Activated CD4-positive, alpha-beta T cell treated with anti-CD3 and anti-CD28 coated beads, Interleukin-2, amount 10 ng/mL, durations not matched to agents 7 days and 5 days (primary cell): ENCODE measurements at places on chromosomes 6 and 20. TPM values are rescaled to one million over a fixed set of nuclear protein-coding genes. Genes with fewer than 3 reads are reported as not detected.

GRCh38 chr6:16130437-16130891 is 1.6 kb downstream of the MYLIP start:
- peak; percentile 10 for DNase-seq

Gene PLCB4
- not detected for total RNA-seq

GRCh38 chr6:43091436-43091991 is 15.4 kb downstream of the PTK7 start:
- no peak for DNase-seq

Gene HLA-DPB1
- 24.7 TPM for total RNA-seq

GRCh38 chr6:85975957-85976356 is 333.3 kb upstream of the SYNCRIP start:
- DNase-seq: no peak

Gene TRIM15
- total RNA-seq: not detected

GRCh38 chr6:30219244-30219643 is 6.0 kb upstream of the TRIM26 start:
- peak; percentile 73 for DNase-seq

Gene SMPDL3A
- total RNA-seq: 0.19 TPM

- no peak for DNase-seq
Measured at GRCh38 chr6:72657407-72658197, 35.7 kb downstream of the KCNQ5 start.

Gene WFDC10B
- total RNA-seq: not detected

DNA sequence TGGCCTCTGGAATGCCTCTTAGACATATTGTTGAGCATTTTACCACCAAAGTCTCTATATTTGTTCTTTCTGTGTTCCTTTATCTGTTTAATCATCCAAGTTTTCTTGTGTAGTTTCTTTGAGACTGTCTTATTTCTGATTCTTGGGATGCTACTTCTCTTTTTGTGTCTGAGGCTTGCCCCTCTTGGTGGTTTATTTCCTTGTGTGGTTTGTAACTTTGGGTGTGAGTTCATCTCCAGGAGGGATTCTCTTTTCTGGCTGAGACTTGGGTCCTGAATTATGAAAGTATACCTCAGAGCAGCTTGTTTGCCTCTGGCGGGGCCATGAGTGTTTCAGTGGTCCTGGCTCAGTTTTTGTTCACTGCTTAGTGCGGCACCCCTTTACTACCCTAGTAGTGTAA is 33.9 kb downstream of the PPARD start:
- no peak for DNase-seq

DNA sequence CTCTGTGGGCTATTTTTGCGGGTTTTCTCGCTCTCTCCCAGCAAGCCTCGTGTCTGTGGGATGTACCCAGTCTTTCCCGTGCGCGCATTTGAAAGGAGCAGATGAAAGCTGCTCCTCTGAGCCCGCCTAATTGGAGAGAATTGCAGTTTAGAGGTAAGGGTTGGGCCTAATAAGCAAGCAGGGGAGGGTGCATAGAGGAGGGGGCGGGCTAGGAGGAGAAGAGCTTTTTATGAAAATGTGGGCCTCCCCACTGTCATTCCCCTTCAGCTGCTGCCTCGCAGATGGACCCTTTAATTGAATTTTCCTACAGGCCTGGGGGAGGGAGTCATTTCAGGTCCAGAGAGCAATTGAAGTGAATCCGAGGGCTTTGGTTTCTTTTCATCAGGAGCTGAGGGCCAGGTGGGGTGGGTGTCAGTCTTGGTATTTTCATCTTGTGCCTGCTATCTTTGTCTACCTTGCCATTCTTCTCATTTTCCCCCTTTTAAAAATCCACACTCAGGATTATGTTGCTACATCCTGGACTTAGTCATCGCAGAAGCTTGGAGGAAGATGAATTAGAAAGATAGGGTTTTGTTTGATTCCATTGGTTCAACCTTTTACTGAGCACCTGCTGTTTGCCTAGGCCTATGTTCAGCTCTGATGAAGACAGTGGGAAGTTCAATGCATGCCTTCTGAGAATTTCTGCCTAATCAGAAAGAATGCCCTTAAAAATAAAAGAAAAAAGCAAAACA is 423.4 kb downstream of the CD83 start:
- DNase-seq: no peak

GRCh38 chr6:50824552-50824951 is 5.9 kb downstream of the TFAP2B start:
- no peak for DNase-seq

- peak; percentile 10 for DNase-seq
Measured at GRCh38 chr20:25196786-25197120, 1.2 kb downstream of the ENTPD6 start.

DNA sequence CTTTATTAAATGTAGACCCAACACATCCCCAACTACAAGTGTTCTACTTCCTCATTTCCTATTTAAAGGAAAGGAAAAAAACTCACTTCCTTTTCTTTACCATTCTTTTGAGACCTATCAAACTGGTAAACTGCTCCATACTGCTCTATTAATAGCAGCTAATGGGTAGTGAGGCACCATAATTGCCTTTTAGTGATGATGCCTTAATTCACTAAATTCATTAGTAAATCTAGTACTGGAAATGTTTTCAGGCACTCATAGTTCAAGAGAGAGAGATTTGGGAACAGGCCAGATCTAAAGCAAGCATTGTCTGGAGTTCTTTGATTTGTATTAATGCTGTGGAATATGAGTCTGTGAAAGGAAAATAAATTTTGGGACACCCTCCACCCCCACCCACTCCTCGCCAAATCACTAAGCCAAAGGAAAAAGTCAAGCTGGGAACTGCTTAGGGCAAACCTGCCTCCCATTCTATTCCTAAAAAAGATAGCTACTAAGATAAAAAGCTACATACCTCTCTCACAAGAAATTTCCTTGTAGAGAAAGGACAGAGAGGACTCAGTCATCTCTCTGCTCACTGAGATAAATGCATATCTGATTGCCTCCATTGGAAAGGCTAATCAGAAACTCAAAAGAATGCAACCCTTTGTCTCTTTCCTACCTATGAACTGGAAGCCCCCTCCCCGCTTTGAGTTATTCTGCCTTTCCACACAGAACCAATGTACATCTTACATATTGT is 13.6 kb upstream of the IBTK start:
- DNase-seq: no peak

DNA sequence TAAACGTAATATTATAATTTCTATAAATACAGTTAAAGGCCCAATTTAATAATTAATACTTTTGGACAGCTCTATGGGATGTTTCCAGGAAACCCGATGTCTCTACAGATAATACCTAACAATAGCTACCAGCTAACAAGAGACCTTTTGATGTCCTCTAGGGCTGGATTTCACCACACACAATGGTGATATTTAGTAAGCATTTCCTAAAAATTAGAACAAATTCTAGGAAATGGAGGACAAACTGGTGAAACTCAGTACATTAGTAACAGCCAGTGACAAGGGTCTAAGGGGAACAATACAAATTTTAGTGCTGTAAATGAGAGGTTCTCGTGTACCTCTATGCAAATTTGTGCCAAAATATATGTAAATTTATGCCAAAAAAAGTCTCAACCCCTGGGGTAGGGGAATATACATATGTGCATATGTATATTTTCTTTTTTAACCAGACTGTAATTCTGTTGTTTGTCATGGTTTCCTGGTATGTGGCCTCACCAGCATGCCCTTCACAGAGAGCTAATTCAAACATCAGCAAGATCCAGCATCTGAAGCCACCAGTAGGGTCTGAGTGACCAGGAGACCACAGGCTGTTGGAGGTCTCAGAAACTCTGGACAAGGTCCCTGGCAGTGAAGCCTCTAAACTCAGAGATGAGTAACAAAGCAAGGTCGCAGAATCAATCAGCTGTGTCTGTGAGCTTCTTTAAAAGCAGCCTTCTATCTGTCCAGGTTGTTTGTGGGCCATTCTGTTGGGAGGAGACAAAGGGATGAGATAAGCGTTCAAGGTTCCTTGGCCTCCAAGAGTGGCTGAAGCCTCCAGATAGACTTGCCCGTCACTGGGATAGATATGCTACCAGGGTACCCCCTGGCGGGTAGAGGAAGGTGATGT is 235.1 kb upstream of the RREB1 start:
- DNase-seq: no peak

- no peak for DNase-seq
Measured at GRCh38 chr6:84652356-84653026, 111.9 kb downstream of the TBX18 start.

- no peak for DNase-seq
Measured at GRCh38 chr6:12490904-12491571, 200.9 kb downstream of the EDN1 start.

GRCh38 chr20:14953736-14954135 is 616.3 kb upstream of the FLRT3 start:
- DNase-seq: no peak

- no peak for DNase-seq
Measured at GRCh38 chr6:159311618-159312017, 142.4 kb downstream of the FNDC1 start.

Gene NNAT
- not detected for total RNA-seq

DNA sequence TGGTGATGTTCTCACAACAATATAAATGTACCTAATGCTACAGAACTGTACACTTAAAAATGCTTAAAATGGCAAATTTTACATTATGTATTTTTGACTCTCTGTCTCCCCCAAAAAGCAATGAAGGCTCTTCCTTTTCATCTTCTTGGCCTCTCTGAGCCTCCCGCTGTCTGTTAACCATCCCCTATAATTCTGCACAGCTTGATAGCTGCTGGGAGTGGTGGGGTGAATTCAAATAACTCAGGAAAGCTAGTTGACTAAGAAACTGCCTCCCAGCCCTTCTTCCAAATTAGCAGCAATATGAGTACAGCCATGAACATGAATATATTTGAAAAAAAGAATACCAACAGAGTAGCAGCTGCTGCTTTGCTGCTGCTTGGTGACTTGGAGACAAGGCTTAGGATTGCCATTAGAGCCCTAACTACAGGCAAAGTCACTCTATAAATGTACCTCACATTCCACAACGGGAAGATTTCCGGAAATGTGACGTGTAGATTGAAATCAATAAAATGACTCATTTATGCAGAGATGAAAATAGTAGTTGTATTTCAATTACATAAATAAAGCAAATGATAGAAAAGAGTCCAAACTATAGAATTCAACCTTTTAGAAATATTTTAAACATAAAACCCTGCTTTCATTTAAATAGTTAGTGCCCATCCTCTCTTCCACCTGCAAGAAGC is 200.1 kb upstream of the HEY2 start:
- no peak for DNase-seq

Gene GHRH
- not detected for total RNA-seq

DNA sequence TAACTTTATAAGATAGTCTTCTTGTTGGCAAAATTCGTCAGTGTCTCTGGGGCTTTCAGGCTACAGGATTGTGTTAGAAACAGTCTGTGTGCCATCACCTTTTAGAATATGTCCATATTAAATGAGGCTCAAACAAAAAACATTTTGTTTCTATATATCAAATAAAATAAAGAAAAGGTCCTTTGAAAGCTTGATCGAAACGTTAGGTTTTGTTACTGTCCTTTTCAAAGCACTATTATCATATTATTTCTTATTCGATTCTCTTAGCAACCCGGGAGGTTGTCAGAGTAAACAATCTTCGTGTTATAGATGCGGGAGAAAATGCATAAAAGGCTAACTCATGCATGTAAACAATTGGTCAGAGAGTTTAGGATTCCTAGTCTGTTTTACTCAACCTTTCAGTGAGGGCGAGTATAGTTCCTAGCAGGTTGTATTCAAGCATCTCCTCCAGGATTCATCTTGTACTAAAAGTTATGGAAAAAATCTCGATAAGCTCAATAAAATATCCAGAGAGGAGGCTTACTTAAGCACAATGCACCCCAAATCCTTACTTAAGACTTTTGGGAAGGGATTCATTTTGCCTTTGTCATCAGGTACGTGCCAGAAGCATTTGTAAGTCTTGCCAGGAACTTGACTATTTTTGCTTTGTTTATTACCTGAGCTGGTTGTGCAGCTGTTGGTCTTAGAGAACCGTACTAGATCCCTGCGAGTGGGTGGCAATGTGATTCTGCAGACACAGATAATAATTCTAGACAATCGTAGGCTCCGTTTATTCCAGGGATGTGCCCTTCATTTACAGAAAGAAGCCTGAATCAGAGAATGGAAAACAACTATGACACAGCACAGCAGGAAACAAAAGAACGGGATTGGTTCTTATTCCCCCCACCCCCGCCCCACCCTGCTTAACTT is 159.6 kb upstream of the ZNF217 start:
- no peak for DNase-seq

GRCh38 chr6:6873778-6874177 is 234.0 kb upstream of the RREB1 start:
- DNase-seq: no peak

- peak; percentile 44 for DNase-seq
Measured at GRCh38 chr20:53693262-53693871, 99.7 kb upstream of the ZNF217 start.

- no peak for DNase-seq
Measured at GRCh38 chr6:13038315-13038714, 290.0 kb downstream of the TBC1D7 start.

- DNase-seq: no peak
Measured at GRCh38 chr20:53737396-53738038, 143.9 kb upstream of the ZNF217 start.

DNA sequence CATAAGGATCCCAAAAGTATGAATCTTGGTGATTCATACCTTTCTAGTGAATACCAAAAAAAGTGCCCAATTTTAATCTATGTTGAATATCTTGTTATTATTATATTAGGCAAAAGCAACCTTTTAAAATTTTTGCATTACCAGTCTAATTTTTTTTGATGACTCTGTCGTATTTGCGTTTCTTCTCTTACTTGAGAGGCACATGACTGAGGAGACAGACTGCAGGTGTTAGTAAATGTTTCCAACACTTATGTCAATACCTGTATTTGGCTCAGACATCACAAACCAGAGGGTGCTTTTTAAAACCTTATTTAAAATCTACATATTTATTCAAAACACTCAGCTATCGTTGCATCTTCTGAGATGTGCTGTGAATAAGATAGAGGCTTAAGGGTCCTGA is 27.1 kb downstream of the ID4 start:
- DNase-seq: no peak

DNA sequence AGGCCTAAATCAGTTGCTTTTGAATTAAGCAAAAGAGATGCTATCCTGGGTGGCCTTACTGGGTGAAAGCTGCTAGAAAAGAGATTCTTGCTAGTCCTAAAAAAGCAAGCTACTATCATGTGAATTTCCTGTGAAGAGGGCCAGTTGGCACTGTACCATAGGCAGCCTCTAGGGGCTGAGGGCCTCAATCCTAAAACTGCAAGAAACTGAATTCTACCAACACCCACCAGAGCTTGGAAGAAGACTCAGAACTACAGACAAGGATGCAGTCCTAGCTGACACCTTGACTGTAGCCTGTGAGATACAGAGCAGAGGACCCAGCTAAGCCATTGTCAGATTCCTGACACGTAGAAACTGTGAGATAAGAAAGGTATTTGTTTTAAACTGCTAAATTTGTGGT is 24.5 kb downstream of the CLIC5 start:
- no peak for DNase-seq

DNA sequence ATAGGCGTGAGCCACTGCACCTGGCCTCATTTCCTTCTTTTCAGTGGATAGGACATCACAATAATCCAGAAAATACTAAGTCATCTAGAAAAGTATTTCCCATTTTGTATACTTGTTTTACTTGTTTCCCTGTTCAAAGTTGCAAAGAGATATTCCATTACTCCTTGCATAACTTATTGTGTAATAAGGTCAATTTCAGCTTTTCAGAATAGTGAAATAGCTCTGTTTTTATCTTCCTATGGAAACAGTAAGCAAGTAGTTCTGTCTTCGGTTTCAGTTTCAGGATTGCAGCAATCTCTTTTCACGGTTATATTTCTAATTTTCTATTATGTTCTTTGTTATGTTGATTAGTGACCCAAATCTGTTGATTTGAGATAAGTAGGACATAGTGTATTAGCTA is 6.0 kb downstream of the STX11 start:
- no peak for DNase-seq

Gene NANP
- total RNA-seq: 5.8 TPM

- no peak for DNase-seq
Measured at GRCh38 chr6:506508-506907, 115.0 kb downstream of the IRF4 start.

Gene MAFB
- total RNA-seq: not detected
